ENCODE measurements at places on chromosomes 16 and 17.

GRCh38 chr17:21239680-21240368, 13.4 kb downstream of the NATD1 start:
- no peak for DNase-seq

GRCh38 chr16:89530401-89531381, 22.5 kb downstream of the SPG7 start:
- DNase-seq: no peak

GRCh38 chr17:47066095-47066494, 87.0 kb upstream of the RPRML start:
- no peak for DNase-seq

- DNase-seq: no peak
Observed at GRCh38 chr17:38416840-38417209, 11.4 kb upstream of the ARHGAP23 start.

- DNase-seq: no peak
Observed at GRCh38 chr16:59540621-59541020, 806.5 kb upstream of the GOT2 start.

- no peak for DNase-seq
Observed at GRCh38 chr17:37158290-37158689, 209.5 kb downstream of the AATF start.

Data from GM04503 (cell line).